ENCODE measurements at places on chromosomes 7 and 10. TPM values are rescaled to one million over a fixed set of nuclear protein-coding genes. Genes with fewer than 3 reads are reported as not detected.

The KIAA1549 gene
- 3.8 TPM for total RNA-seq

The OR9A2 gene
- not detected for total RNA-seq

The NOLC1 gene
- 79.2 TPM for total RNA-seq

The AKR1D1 gene
- total RNA-seq, result not detected

The SPDYE2B gene
- not detected for total RNA-seq

The TUBAL3 gene
- 0.07 TPM for total RNA-seq

The SPDYE5 gene
- total RNA-seq, result not detected

The PTPRZ1 gene
- not detected for total RNA-seq

The C7orf33 gene
- total RNA-seq, result not detected

The RASSF4 gene
- total RNA-seq, result 2.2 TPM

The MORN4 gene
- 6.1 TPM for total RNA-seq

The CNTNAP2 gene
- 0.20 TPM for total RNA-seq

The TMEM184A gene
- total RNA-seq, result 0.07 TPM

The GIMAP1 gene
- 9.4 TPM for total RNA-seq

The HMX3 gene
- not detected for total RNA-seq

The VWDE gene
- total RNA-seq, result not detected

The CHST15 gene
- 14.1 TPM for total RNA-seq

The TSPAN12 gene
- total RNA-seq, result 10.4 TPM

The TNRC18 gene
- total RNA-seq, result 37.2 TPM

The SEMA4G gene
- total RNA-seq, result 0.84 TPM

The ANKRD30A gene
- not detected for total RNA-seq

The PSD gene
- not detected for total RNA-seq

The LLCFC1 gene
- total RNA-seq, result not detected

The C10orf62 gene
- total RNA-seq, result not detected

The PDK4 gene
- total RNA-seq, result 1.8 TPM

The EPO gene
- not detected for total RNA-seq

The PSMG3 gene
- 40.7 TPM for total RNA-seq

The MRC1 gene
- total RNA-seq, result 17.5 TPM

The STEAP1 gene
- 27.2 TPM for total RNA-seq

The INMT gene
- total RNA-seq, result 0.27 TPM

The GNG11 gene
- 196 TPM for total RNA-seq

The LRRC17 gene
- 3.3 TPM for total RNA-seq

The UNCX gene
- not detected for total RNA-seq

The OLAH gene
- 2.5 TPM for total RNA-seq
